ENCODE measurements at places on chromosomes 5 and 9.

- DNase-seq: no peak
These were observed 44.6 kb upstream of the PIK3R1 start for GRCh38 chr5:68170826-68171558.

DNA sequence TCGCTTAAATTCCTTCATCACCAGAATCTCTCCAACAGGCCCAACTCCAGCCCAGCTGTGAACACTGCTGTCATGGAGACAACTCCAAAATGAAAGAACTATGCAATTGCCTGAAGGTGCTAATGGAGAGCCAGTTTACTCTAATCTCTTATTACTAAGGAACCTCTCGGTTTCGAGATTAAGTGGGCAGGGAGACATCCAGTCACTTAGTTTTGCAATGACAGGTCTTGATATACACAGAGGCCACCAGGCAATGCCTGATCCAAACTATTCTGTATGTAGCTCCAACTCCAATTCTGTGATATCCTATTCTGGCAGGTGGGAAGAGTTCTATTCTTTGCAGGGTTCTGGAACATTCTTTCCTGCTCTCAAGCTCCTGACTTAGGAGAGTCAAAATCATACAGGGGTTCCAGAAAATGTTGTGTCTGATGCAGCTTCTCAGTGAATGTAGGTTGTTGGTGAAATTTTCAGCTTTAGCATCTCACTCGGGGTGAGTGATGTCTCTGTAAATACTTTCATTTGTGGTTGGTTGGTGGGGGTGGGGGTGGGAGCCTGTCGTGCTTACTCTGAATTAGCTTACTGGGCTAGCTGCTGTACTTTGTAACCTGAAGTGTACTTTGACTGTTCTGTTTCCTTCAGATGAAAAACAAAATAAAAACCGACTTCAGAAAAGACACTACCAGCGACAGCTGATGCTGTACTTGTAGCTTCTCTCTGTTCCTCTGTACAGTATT lies 170.9 kb downstream of the PALM2AKAP2 start:
- DNase-seq: no peak

GRCh38 chr9:123455187-123455586 lies 99.2 kb downstream of the CRB2 start:
- DNase-seq: no peak

GRCh38 chr9:27350382-27350976 lies 53.5 kb upstream of the EQTN start:
- DNase-seq: no peak
